ENCODE measurements at places on chromosomes 7 and 10.

DNA sequence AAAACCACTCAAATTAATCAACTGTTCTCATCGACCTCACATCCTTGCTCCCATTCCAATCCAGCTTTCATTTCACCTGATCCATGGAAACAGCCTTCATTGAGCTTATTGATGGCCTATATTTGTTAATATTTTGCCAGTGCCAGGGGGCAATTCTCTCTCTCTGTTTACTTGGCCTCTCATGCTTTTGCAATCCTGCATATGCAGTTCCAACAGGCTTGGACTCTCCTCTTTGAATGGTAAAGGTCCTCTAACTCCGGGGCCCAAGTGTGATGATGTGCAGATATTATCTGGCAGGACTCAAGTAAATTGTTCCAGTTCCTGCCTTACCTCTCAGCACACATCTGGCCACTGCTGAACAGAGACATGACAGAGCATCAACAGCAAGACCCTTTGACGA, 67.3 kb downstream of the ZNF783 start:
- no peak for DNase-seq

DNA sequence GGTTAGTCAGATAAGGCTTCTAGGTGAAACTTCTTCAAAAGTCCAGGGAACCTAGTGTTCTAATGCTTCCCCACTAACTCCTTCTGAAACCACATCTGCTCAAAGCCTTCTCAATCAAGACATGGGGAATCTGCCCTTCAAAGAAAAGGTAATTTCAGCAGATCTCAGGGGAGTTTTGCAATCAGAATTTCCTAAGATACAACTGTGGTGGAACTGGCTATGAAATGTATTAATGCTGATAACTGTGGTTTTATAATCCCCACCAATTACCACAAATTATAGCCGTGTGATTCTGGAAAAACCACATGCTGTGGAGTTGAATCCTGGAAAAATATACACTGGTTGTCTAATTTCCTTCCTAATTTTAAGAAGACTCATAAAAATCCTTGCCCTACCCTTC, 233.8 kb downstream of the SORCS1 start:
- no peak for DNase-seq

DNA sequence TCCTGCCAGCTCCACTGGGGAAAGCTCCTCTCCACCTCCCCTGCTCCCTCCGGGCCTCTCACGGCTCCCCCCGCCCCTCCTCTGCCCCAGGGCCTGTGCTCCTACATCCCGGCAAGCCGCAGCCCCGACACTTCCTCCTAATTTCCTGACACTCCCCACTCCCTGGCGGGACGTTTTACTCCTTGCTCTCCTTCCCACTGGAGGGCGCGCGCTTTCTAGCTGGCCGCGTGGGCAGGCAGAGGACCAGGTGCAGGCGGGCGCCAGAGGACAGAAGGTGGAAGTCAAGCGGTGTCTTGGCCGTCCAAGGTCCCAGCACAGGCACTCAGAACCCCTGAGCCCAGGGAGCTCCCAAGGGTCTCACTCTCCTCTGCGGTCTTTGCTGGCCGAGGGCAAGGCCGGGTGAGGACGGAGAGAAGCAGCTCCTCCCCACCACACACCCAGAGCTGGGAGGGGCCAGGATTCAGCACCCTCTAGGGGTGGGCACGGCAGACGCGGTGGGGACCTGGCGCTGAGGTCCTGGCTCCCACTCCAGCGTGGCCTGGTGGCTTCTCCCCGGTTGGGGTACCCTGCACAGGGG, 19.1 kb downstream of the ADAM8 start:
- no peak for DNase-seq

DNA sequence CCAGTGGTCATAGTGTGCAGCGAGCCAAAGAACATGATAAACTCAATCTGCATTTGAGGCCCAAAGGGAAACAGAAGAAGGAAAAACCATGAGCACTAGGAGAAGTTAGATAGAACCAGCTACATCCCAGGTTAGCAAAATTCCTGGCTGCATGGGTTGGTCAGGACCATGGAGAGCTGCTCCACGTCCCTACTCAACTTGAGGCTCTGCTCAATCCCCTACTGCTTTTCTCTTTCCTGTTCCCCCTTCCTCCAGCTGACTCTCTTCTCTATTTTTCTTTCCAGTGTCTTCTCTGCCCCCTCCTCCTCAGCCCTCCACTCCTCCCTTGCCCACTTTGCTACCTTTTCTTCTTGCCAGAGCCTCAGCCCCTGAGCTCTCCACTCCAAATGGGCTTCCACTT, 21.9 kb upstream of the VSIR start:
- DNase-seq = no peak

DNA sequence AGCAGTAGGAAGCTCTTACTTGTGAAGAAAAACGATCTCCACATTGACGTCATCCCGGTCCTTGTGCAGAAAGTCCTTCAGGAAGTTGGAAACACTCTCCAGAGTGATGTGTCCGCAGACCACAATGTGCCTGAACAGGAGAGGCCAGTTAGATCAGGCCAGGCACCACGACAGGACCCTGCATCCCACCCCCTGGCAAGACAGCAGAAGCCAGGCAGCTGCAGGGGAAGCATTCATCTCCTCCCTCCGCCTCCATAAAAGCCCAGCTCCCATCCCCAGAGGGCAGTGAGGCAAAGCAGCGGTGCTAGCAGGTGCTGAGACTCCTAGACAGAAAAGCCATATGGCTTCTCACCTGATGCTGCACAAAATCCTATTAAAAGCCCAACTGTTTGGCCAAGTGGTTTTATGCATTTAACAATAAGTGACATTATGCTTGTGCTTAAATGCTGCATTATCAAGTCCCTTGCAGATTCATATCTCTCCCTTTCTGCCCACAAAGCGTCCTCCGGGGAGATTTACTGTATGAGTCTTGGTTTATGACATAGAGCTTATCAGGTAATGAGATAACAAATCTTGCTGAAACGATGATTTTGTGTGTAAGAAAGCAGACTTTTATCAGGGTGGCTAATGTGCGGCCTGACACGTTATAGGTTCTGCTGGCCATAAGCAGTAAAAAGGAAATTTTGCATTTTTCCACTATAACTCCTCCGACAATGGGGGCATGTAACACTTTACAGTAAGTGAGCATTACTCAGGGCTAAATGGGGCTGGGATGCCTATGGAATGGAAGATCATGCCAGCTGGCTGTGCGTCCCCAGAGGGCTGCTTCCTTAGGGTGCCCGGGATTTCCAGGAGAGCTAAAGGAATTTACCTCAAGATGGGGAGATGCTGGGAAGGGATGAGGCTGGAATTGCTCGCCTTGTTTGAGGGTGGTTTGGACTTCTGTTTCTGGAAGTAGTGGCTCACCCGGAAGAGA, 546.9 kb downstream of the KCNMA1 start:
- DNase-seq = no peak

- DNase-seq = no peak
Observed at GRCh38 chr7:130818056-130818455, 84.0 kb upstream of the KLF14 start.

DNA sequence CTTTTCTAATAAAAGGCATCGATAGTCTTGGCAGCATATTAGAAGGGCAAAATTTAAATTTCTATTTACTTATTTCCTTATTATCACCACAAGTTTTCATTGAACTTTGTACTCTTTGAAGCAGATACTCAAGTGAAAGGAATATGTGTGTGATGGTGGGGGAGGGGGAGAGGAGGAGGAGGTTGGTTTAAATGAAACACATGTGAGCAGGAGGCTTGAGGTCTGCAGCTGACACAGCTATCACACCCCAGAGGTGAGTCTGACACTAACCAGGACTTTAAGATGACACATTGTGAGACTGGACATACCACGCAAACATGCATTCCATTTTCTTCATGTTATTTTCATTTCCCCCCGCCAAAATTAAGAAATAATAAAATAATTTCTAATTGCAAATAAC, 63.3 kb downstream of the CTTNBP2 start:
- DNase-seq = no peak

- no peak for DNase-seq
Observed at GRCh38 chr7:33411020-33411419, 281.7 kb downstream of the BBS9 start.

DNA sequence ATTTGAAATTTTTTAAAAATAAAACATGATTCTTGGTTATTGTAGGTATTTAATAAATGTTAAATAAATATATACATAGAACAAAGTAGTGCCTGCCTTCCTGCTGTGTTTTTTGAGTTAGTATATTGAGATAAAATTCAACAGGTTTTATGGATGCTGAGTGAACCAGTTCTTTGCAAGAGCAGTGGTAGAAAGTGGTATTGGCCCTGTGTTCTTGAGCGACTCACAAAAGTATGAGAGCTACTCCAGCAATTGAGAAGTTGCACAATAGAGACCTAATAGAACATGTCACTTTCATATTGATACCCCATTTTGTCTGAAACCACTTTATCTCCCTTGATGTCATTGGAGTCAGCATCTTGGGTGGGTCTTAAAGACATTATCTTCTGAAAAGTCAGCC, 32.6 kb upstream of the GJD4 start:
- no peak for DNase-seq

- DNase-seq = no peak
Observed at GRCh38 chr10:86547296-86547695, 25.7 kb upstream of the WAPL start.

GRCh38 chr10:72335394-72336258, 19.1 kb downstream of the DNAJB12 start:
- no peak for DNase-seq

GRCh38 chr7:30466266-30466665, 12.3 kb downstream of the NOD1 start:
- peak; percentile 38 for DNase-seq

GRCh38 chr7:11213266-11213665, 239.6 kb downstream of the PHF14 start:
- DNase-seq = no peak

- DNase-seq = no peak
Observed at GRCh38 chr7:130444234-130444633, 3.4 kb upstream of the CEP41 start.

DNA sequence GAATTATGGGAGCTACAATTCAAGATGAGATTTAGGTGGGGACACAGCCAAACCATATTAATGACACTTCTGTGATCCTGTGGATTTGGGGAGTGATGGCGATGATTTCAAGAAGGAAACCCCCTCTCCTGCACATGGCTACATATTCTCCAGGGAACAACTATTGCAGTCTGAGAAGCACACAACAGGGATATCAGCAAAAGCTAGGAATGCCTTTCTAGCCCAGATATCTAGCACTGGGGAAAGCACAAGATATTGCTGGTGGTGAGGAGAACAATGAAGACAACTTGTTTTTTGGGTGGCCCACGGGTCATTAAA, 24.3 kb downstream of the EPDR1 start:
- DNase-seq = no peak

DNA sequence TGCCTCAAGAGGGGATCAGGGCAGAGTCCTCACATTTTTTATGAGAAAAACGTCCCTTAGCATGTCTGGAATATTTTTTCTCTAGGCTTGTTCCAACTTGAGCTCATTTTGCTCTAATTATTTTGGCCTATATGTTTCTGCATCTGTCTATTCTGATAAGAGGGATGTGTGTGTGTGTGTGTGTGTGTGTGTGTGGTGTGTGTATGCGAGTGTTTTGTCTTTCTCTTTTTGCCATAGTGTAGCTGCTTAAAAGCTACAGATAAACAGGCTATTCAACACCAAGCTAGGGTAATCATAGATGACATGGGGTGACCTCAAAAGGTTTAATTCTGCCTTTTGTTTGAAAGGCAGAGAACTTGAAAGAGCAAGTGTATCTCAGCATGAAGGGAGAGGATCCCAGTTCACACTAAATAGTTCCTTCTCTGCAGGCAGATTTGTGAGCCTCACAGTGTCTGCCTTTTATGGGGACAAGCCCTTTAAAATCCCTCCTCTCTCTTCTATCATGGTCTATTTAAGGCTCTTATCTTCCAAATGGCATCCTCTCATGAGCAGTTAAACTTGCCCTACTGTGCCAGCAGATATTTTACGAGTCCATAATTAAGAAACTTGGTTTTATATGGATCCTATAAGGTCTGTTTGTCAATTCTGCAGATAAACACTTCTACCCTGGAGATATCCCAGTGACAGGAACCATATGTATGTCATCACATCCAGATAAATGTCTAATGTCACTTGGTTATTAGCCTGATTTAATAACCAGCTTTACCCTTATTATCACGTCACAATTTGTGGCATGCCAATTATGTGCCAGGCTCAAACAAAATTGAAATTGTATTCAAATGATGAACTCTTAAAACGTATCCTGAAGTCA, 202.9 kb upstream of the MTPN start:
- no peak for DNase-seq

DNA sequence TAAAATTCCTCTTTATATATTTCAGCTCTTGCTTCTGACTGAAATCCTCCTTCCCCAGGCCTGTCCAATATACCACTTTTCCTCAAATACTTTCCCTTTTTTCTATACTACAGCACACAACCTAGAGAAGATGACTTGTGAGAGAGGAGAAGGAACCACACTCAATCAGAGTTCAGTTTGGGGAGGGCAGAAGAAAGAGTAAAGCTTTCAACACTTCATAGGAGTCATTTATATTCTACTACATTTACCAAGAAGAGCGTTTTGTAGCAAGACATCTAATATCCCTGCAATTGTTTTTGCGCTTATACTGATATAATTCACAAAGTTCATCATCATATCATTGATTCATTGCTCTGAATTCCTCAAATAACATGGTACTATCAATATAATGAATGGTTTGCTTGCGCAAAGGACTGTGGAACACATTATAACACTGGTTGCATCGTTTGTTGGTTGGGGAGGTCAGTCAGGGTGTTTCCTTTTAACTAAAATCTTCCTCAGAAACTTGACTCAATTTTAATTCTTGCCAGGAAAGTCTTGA, 792.5 kb upstream of the CELF2 start:
- DNase-seq = no peak

GRCh38 chr7:122768827-122769226, 66.1 kb upstream of the RNF148 start:
- no peak for DNase-seq

DNA sequence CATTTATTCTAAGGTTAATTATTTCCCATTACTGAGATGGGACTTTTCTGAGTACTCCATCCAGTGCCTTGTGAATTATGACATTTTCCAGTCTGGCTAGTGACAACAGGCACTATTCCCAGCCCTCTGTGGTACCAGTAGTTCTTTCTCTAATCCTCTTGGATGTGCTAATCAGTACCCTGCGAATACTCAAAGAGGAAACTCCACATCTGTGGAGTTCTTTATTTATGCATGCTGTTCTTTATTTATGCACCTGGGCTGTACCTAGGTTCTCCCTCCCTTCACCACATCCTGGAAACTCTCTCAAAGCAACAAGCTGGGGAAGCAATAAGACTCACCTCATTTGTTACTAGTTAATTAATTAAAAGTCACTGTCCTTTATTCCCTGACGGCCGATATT, 83.5 kb downstream of the TSPAN12 start:
- no peak for DNase-seq

GRCh38 chr7:102093599-102094315, 192.9 kb upstream of the SH2B2 start:
- DNase-seq = no peak

DNA sequence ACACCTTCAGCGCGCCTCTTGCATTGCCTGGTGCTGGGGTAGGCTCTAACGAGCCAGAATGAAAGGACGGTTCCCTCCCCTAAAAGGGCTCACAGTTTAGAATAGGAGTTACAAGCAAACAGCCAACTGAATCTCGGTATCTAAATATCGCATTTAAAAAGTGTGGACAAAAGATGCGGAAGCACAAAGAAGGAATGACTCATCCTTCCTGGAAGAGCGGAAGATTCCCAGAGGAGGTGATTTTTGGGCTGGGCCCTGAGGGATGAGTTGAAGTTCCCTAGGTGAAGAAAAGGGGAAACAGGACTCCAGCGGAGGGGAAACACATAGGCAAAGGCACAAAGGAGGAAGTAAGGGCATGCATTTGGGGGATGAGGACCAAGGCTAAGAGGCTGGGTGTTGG, 29.9 kb downstream of the SRRM3 start:
- DNase-seq = no peak
